ENCODE measurements at places on chromosomes 16 and 17. TPM values are rescaled to one million over a fixed set of nuclear protein-coding genes. Genes with fewer than 3 reads are reported as not detected.
A peak's percentile ranks its signal among the peaks of the same experiment; 100 is the strongest.

DNA sequence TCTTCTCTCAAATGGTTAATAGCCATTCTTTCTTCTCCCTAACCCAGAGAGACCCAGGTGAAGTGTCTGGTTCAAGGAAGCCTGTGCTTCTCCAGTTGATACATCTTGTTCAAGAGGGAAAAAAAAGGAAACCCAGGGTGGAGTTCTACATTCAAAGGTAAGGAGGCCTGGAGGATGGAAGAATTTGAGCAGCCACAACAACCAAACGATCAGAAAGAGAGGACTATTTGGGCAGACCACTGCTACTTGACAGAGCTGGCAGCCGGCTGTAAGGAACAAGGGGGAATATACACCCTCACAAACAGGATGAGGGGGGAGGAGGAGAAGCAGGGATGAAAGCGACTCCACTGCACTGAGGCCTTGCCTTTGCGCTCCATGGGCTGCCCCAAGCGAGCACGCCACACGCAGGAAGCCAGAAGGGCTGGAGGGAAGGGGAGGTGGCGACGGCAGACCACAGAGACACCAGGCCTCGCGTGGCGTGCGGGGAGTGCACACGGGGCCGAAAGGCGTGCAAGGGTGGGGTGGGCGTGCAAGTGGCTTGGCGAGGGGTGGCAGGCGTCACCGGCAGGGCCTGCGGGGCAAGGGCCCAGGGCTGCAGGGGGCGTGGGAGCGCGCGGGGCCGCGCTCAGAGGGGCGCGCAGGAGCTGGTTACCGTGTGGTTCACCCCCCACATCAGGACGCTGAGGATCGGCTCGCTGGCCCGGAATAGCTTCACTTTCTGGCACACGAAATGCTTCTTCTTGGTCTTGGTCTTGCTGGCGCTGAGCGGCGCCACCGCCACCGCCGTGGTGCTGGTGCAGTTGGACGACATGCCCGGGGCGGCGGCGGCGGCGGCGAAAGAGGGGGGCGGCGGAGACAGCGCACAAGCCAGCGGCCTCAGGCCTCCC is 499 bp downstream of the PIP4K2B start:
- peak; percentile 74 for DNase-seq

DNA sequence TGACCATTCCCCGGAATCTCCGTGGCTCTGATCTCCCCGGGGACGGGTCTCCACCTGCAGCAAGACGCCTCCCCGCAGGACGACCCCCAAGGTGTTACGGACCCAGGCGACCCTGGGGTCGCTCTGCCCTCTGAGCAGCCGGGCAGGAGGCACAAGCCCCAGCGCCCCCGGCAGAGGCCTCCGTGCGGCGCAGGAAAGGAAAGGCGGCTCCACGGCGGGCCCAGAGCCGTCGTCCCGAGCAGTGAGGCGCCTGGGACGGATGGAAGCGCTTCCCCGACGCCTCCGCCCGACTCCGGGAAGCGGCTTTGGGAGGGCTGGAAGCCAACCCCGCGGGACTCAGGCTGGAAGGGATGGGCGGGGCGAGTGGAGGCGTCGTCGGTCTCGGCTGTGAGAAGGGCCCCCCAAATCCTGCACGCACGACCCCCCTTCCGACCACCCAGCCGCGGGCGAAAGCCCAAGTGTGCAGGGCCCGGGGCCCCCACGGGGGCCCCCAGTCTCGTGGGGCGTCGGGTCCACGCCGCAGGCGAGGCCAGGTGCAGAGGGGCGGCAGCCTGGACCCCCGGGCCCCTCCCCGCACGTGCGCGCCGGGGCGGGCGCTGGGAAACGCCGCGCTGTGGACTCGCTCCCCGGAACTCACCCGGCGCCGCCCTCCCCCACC is 32.7 kb upstream of the RPH3AL start:
- DNase-seq: peak; percentile 59

DNA sequence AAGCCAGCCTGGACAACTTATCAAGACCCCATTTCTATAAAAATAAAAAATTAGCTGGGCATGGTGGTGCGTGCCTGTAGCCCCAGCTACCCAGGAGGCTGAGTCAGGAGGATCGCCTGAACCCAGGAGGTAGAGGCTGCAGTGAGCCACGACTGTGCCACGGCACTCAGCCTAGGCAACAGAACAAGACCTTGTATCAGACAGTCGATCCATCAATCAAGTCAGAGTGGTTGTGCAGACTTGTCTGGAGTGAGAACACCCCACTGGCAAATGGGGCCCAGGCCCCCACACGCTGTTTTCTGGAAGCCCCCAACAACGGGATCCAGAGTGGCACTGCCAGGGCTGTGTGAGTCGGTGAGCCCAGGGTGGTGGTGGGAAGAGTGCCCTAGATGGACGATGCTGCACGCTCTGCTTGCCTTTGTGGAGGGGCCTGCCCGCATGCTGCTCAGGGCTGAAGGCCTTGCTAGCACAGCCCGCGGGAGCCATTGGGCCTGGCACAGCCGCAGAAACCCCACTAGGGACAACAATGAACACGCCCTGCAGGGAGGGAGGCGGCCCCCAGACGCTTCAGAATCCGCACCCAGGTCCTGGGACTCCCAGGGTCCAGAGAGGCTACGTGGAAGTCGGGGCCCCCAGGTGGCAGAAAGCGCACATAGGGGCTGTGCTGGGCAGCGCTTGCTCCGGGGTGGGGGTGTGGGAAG is 80.1 kb upstream of the GNG13 start:
- no peak for DNase-seq

DNA sequence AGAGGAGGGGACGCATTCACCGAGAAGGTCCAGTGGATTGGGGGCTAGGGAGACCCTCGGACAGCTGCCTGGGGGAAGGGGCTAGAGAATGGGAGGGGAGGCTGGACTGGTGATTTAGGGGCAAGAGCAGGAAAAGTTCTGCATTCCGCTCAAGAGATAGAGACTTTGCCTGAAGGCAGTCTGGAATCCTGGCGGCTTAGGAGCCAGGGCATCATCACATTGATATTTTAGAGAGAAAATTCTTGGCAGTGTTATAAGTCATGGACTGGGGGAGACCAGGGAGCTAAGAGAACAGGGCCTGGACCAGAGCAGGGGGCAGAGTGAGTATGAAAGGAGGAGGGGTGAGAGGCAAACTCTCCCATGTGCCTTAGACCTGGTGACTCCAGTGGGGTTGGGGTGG is 35.8 kb downstream of the MSI2 start:
- DNase-seq: no peak

GRCh38 chr16:23249830-23250229 is 52.3 kb upstream of the SCNN1B start:
- DNase-seq: no peak

- peak; percentile 85 for DNase-seq
Measured at GRCh38 chr17:75289832-75290337, 652 bp upstream of the SLC25A19 start.

DNA sequence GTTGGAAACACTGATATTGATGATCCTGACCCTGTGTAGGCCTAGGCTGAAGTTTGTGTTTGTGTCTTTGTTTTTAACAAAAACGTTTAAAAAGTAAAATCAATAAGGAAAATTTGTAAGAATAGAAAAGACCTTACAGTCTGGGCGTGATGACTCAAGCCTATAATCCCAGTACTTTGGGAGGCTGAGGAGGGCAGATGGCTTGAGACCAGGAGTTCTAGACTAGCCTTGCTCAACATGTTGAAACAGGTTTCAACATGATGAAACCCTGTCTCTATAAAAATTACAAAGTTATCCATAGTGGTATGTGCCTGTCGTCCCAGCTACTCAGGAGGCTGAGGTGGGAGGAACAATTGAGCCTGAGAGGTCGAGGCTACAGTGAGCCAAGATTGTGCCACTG is 18.3 kb upstream of the TOM1L1 start:
- DNase-seq: peak; percentile 9

GRCh38 chr17:57379237-57379894 is 123.0 kb downstream of the MSI2 start:
- no peak for DNase-seq

DNA sequence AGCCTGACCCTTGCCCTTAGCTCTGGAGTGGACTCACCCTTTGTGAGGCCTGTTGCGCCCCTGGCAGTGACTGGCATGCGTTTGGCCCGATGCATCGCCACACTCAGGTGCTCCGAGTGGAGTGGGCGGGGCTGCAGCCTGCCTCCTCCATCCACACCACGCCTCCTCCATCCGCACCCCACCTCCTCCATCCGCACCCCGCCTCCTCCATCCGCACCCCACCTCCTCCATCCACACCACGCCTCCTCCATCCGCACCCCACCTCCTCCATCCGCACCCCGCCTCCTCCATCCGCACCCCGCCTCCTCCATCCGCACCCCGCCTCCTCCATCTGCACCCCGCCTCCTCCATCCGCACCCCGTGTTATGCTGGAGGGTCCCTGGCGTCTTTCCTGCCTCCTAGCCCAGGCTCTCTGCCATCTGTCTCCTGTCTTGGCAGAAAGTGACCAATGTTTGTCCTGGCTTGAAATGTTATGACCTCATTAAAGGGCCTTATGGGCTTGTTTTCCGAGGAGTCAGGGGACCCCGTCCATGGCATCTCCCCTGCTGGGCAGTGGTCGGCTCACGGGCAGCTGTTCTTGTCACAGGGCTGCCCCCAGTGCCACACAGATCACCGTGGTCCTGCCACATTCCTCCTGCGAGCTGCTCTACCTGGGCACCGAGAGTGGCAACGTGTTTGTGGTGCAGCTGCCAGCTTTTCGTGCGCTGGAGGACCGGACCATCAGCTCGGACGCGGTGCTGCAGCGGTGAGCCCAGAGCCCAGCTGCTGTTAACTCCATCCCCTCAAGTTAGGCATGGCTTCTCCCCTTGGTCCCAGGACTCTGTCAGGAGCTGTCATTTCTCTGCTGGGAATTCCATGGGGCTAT is 28.7 kb upstream of the MYO15B start:
- DNase-seq: no peak

DNA sequence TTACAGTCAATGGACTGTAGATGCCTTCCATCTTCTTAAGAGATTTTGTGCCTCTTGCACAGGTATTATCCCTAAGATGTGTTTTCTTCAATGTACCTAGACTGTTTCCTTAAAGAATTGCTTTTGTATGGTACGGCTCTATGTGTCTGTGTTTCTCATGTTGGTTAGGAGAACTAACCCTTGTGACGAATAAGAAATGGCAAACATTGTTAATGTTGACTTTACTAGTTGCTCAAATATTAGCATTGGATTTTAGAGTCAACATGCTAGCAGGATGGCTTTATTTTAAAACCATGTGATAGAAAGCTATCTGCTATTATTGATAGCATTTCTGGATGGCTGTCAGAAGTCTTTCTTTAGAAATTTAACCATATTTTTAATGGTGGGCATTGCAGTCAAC is 34.5 kb downstream of the WWOX start:
- DNase-seq: no peak

DNA sequence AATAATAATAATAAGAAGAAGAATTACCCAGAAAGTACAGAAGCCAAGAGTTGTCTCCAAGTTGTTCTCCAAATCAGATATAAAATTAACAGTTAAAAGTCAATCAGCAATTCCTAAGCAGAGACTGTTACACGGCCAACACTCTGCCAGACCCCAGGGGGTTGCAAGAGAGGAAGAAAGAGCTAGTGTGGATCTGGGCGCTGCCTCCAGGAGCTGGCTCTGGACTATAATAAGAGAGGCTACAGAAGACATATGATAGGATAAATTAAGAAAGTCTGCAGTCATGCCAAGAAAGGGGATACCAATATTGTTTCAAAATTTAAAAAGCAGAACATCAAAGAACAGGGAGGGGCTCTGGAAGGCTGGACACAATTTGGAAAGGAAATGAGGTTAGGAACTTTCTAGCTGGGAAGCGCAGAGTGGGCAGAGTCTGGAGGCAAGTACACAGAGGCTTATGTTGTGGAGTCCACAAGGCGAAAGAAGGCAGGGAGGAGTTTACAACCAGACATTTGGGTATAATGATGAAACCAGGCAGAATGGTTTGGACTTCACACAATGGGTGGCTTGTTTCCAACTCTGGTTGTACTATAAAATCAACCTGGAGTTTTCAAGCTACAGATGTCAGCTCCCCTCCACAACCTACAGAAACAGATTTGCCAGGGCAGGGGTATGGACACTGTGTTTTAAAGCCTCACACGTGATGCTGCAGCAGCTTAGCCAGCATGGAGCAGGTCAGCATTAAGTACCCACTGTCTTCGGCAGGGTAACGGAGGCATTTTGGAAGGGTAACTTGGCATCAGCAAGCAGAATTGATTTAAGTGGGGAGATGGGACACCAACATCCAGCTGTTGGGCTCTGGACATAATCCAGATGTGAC is 49.4 kb downstream of the SLC39A11 start:
- peak; percentile 65 for DNase-seq

Gene DHRS7C
- not detected for total RNA-seq

Gene RNF157
- total RNA-seq: 4.0 TPM

Gene NRN1L
- not detected for total RNA-seq

Gene LLGL2
- not detected for total RNA-seq

Gene TCF25
- total RNA-seq: 143 TPM

Gene SOCS1
- 1.4 TPM for total RNA-seq
